ENCODE measurements at places on chromosomes 5 and 9.

- no peak for DNase-seq
Measured at GRCh38 chr5:93411716-93412115, 169.3 kb downstream of the NR2F1-AS1 start.

DNA sequence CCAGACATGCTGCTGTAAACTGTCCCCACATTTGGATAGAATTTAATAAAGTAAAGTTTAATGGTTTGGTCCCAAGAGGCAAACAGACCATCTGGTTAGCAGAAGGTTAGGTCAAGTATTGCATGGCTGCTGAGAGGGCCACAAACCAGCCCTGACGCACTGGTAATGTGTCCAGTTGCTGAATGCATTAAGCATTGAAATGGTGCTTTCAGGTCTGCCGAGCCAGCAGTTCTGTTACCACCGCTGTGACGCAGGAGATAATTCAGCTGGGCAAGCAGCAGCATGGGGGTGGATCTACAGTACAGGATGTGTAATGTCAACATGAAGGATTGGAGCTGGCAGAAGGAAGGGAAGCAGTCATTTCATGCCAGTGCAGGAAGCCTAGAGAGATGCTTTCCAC is 16.0 kb downstream of the ZNF462 start:
- no peak for DNase-seq

DNA sequence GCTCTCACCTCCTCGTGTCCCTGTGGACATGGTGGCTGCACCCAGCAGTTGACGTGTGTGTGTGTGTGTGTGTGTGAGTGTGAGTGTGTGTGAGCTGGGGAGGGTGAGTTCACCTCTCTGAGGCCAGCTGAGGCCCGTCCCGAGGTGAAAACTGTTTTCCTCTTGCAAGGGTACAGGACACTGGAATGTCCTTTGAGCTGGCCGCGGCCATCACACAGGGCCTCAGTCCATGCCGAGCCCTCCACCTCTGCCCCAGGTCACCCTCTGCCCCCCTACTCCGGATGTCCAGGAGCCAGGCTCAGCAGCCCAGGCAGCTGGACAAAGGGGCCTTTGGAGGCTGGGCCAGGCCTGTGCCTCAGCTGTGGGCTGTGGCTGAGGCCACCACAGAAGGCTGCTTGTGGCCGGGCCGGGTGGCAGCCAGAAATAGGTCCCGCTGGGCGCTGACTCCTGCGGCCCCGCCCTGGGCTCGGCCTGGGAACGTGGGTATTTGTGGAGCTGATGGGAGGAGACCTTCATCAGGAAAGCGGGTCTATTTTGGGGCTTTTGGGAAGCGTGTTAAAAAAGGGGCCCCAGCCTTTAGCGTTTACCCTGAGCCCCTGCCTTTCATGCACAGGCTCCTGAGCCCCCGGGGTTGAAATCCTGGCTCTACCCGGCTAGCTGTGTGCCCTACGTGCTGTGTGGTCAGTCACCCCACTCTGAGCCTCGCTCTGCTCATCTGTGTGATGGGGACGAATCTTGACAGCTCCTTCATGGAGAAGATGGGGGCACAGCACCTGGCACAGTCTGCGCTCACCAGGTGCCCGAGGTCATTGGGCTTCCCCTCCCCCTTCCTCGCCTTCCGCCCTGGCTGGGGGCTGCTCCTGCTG is 75.1 kb upstream of the IER5L start:
- no peak for DNase-seq

- no peak for DNase-seq
Measured at GRCh38 chr5:151315998-151316597, 12.5 kb upstream of the SLC36A3 start.

- no peak for DNase-seq
Measured at GRCh38 chr9:98615633-98616032, 93.1 kb downstream of the GABBR2 start.

DNA sequence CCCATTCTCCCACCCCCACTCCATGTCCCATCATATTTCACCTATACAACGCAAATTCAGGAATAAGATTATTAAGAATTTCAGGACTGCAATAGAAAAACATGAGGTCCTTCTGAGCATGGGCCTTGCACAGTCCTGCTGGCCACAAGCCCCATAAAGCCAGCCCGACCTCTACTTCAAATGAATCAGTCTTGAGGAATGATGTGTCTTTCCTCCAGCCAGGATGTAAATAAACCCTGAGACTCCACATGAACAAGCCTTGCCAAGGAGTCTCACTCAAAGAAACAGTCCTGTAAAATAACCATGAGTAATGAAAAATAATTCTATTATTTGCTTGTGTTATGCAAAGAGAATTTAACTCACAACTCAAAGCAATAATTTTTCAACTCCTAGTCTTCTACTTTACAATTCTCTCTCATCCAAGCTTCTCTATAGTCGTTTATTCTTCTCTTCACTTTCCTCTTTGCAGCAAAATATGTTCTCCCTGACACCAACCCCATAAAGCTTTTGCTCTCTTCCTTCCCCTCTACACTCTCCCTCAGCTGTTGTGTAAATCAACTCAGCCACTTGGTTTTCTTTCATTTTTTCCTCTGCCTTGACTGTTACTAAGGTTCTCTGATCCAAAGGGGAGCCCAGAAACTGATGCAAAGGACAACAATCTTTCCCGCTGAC is 140.1 kb upstream of the MOCS2 start:
- DNase-seq: no peak

DNA sequence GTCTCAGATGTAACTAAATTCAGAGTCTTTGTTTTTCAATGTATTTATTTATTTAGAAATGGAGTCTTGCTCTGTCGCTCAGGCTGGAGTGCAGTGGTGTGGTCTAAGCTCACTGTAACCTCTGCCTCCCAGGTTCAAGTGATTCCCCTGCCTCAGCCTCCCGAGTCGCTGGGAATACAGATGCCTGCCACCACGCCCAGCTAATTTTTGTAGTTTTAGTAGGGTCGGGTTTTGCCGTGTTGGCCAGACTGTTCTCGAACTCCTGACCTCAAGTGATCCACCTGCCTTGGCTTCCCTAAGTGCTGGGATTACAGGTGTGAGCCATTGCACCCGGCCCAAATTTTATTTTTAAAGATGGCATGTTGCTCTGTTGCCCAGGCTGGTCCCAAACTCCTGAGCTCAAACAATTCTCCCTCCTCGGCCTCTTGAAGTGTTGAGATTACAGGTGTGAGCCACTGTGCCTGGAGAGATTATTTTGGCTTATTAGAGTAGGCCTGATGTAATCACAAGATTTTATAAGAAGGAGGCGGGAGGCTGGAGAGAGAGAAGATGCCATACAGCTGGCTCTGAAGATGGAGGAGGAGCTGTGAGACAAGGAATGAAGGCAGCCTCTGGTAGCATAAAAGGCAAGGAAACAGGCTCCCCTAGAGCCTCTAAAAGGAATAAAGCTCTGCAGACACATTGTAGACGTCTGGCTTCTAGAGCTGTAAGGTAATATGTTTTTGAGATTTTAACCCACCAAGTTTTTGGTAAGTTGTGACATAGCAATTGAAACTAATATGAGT is 12.9 kb upstream of the KLF9 start:
- DNase-seq: no peak

GRCh38 chr5:17127743-17128231 is 89.6 kb upstream of the BASP1 start:
- no peak for DNase-seq
